Stimulated activated CD4-positive, alpha-beta T cell treated with anti-CD3 and anti-CD28 coated beads, Interleukin-1b, Interleukin-23, amount 100 ng/mL, for 1 hour (primary cell): ENCODE measurements at places on chromosomes 5 and 9.

DNA sequence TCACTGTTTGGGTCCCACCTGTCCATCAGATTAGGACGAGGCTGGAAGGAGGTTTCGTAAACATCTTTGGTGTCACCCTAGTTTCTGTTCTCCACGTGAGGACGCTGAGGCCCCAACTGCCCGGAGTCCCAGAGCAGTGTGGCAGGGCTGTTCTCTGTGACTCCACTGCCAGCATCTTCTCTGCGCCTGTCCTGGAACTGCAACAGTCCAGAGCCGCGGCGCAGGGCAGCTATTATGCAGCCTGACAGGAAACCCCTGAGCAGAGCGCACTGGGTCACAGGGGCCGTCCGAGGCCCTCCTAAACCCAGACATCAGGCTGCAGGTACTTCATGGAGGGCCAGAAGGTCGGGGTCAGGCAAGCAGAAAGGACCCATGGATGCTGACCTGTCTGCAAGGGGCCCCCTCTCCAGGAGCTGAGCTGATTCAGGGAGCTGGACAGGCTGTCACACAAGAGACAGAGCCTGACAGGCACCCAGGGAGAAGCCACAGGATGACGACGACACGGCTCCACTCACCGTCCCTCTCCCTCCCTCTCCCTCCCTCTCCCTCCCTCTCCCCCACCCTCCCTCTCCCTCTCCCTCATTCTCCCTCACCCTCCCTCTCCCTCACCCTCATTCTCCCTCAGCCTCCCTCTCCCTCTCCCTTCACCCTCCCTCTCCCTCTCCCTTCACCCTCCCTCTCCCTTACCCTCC is 31.7 kb downstream of the DBH start:
- no peak for DNase-seq

DNA sequence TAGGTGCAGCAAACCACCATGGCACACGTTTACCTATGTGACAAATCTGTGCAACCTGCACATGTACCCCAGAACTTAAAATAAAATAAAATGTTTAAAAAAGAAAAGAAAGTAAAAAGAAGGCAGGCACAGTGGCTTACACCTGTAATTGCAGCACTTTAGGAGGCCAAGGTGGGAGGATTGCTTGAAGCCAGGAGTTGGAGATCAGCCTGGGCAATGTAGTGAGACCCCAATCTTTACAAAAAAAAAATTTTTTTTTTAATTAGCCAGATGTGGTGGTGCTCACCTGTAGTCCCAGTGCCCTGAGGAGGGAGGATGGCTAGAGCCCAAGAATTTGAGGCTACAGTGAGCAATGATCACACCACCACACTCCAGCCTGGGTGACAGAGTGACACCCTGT is 12.5 kb upstream of the LHFPL2 start:
- DNase-seq = no peak

GRCh38 chr9:131946180-131946579 is 133.5 kb downstream of the MED27 start:
- DNase-seq = no peak

GRCh38 chr5:89437450-89438435 is 554.8 kb upstream of the MEF2C start:
- DNase-seq = no peak

DNA sequence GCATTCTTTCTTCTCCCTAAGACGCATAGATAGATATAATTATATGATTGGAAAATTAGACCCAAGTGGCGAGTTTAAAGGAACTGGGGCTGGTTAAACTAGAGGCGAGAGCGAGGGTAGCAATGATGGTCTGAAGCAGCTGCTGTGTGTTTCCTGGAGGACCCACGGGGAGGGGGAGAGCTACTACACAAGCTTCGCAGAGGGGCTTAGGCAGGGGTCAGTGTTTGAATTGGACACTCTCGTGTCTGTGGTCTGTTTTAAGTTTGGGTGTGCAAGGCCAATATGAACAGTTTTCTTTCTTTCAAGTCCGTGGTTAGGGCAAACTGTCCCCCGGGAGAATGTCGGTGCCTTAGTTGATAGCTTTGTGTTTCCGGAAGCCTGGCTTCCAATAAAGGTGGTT is 43.1 kb downstream of the PDZD2 start:
- DNase-seq = no peak

GRCh38 chr5:55771175-55771655 is 33.4 kb downstream of the DDX4 start:
- no peak for DNase-seq

GRCh38 chr5:133123297-133123696 is 71.5 kb downstream of the HSPA4 start:
- no peak for DNase-seq

GRCh38 chr9:82475584-82476301 is 487.2 kb downstream of the SPATA31D1 start:
- DNase-seq = no peak

DNA sequence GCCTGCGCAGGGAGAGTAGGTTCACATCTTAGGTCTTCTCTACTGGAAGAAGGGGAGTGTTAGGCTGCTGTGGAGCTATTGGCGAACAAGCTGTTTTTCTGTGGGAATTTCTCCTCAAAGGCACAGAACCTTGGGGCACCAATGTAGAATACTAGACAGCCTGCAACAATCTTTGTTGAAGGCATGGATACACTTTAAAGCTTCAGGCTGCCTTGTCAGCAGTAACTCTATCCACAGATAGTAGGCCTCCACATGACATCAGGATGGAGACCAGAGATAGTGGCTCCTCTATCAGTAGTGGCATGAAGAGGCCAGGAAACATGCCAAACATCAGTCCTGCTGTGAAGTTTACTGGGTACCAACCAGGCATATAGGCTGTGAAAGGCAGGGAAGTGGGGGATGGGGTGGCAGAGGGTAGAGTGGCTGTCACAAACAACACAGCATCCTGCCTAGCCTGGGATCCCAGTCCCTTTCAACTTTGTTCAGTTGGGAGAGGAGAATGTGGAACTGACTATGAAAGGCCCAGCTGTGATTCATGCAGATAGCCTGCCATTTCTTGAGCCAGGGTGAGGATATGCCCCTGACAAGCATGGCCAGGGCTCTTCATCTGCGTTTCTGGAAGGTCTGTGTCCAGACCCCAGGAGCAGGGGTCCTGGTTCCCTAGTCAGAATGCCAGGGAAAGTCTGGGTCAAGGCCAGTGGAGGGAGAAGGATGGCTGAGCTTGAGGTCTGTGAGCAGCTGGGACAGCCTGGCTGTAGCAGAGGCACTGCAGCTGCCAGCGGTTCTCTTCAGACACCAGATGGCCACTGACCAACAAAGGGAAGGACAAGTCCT is 1.0 kb upstream of the HK3 start:
- no peak for DNase-seq

- DNase-seq = no peak
Measured at GRCh38 chr5:149004559-149004958, 58.3 kb downstream of the SH3TC2 start.

DNA sequence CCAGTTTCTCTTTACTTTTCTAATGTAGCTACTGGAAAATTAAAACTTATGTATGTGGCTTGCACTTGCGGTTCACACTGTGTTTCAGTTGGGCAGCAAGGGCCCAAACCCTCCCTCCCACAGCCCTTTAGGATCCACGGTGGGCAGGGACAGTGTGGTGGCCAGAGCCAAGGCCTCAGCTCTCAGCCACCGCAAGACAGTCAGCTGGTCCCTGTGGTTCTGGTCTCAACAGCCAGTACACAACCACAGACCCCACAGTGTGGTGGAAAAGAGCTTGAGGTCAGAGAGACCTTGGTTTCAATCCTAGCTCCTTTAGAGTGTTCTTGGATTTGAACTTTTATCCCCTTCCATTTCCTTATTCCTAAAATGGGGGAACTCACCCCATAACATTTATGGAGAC is 153.0 kb upstream of the SMIM23 start:
- no peak for DNase-seq

DNA sequence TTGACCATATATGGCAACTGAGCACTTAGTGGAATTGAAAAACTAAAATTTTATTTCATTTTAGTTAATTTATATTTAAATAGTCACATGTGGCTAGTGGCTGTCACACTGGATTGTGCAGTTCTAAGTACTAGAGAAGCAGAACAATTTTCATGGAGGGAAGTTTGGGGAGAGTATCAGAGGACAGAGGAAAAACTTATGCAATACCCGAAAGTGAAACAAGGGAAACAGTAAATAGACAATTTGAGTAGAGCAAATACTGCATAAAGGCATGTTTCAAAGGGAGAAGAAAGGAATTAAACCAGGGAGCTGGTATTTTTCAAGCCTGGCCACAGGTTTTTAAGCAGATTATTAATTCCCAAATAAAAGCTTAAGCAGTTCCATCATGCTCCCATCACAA is 590.5 kb upstream of the RORB start:
- DNase-seq = no peak

DNA sequence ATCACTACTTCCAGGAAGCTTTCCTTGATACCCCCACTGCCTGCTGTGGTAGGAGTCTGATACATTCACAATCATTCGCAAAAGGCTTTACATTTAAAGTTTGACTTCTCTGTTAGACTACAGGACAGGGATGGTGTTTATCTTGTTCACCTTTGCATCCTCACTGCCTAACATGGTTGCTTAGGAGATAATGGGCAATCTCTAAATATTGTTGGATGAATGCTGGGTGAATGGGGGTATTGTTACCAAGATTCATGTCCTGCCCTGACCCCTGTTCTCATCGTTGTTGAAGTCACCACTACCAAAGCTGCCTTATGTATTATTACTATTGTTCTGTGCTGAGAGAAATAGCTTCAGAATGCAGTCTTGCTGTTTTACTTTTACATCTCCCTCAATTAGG is 7.7 kb upstream of the TMEFF1 start:
- DNase-seq = no peak

GRCh38 chr9:105132606-105133005 is 111.8 kb upstream of the SLC44A1 start:
- DNase-seq = no peak

GRCh38 chr5:176542596-176543427 is 5.6 kb upstream of the RNF44 start:
- DNase-seq = no peak

- DNase-seq = no peak
Measured at GRCh38 chr5:143033535-143034250, 263.5 kb downstream of the ARHGAP26 start.
